ENCODE measurements at places on chromosomes 4 and X. TPM values are rescaled to one million over a fixed set of nuclear protein-coding genes. Genes with fewer than 3 reads are reported as not detected.

The BBS12 gene
- total RNA-seq: 3.0 TPM

The VCX2 gene
- total RNA-seq: not detected

The PRKG2 gene
- 11.2 TPM for total RNA-seq

The MAGEH1 gene
- 22.4 TPM for total RNA-seq

The ADGRG2 gene
- total RNA-seq: 2.7 TPM

All from esophagus muscularis mucosa (tissue), 4 donors.